NCI-H82 (cell line): ENCODE measurements at places on chromosomes 2 and 18.
A peak's percentile ranks its signal among the peaks of the same experiment; 100 is the strongest.

DNA sequence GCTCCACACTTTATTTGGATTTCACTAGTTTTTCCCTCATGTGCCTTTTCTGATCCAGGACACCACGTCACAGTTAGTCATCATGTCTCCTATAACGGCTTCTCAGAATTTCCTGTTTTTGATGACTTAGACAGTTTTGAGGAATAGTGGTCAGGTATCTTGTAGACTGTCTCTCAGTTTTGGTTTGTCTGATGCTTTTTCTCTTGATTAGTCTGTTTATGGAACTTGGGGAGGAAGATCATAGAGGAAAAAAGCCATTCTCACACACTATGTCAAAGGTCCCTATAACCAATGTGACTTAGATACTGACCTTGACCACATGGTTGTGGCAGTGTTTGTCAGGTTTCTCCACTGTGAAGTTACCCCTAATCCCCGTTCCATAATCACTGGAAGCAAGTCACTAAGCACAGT is 89.0 kb downstream of the RAPH1 start:
- DNase-seq, result no peak

DNA sequence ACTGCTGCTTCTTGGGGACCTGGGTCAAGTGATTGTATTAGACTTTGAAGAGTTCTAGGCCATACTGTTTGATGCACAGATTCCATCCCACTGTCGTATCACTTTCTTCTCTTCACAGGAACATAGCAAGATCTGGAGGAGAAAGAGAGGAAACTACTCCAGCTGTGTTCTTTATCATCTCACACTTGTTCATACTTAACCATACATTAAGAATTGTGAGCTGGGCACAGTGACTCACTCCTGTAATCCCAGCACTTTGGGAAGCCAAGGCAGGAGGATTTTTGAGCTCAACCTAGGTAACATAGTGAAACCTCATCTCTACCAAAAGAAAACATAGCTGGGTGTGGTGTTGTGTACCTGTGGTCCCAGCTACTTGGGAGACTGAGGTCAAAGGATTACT is 111.7 kb downstream of the PARD3B start:
- no peak for DNase-seq

GRCh38 chr2:109157563-109158105 is 28.6 kb downstream of the SH3RF3 start:
- peak; percentile 89 for DNase-seq

GRCh38 chr2:54636415-54637139 is 86.9 kb upstream of the EML6 start:
- DNase-seq, result no peak

DNA sequence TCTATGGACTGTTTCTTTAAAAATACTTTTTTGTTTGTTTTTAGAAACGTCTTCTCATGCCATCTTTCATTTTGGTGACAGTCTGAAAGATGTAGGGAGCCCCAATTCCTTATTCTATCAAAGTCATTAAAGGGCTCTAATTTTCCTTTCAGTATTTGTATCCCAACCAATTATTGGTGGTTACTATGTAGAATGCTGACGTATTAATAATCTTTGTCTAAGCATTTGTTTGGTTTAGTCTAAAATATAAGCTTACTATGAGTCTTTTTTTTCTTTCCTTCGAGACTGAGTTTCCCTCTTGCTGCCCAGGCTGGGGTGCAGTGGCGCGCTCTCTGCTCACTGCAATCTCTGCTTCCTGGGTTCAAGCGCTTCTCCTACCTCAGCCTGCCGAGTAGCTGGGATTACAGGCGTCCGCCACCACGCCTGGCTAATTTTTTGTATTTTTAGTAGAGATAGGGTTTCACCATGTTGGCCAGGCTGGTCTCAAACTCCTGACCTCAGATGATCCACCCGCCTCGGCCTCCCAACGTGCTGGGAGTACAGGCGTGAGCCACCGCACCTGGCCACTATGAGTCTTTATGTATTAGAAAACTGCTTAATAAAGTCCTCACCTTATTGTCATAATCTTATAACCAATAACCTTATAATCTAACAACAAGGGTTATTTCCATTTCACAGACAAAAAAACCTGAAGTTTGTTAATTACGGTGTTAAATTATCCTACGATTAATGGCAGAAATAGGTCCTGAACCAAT is 849 bp upstream of the VRK2 start:
- DNase-seq, result no peak

DNA sequence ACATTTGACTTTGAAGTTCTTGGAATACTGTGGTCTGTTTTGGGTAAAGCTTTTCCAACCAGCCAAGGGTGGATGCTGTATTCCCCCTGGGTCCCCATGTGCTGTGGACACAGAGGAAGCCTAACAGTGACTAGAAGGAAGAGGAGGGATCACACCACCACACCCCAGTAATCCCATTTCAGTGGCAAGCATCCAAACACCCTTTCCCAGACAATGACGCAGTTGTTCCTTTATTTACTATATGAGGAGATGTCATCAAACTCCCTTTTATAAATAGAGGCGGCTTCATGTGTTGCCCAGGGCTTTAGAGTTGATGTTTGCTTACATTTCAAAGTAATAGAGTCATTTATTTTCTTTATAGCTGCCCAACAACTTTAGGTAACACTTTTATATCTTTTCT is 959.4 kb upstream of the GYPC start:
- peak; percentile 14 for DNase-seq

DNA sequence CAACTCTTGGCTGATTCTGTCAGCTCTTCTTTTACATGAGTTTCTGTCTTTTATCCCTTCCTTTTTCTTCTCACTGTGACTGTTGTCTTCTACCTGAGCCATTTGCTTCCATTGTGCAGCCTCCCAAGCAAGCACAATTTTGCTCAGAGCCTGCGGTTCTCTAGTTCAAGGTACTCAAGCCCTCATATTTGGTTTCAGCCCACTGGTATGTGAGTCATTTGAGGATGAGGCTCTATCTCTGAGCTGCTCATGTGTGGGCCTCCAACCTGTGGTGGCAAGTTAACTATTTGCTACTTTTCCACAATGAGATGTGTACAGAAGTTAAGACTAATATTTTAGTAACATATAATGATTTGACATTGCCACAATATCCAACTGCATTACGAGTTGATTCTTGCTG is 183.0 kb downstream of the PHLPP1 start:
- DNase-seq, result no peak

DNA sequence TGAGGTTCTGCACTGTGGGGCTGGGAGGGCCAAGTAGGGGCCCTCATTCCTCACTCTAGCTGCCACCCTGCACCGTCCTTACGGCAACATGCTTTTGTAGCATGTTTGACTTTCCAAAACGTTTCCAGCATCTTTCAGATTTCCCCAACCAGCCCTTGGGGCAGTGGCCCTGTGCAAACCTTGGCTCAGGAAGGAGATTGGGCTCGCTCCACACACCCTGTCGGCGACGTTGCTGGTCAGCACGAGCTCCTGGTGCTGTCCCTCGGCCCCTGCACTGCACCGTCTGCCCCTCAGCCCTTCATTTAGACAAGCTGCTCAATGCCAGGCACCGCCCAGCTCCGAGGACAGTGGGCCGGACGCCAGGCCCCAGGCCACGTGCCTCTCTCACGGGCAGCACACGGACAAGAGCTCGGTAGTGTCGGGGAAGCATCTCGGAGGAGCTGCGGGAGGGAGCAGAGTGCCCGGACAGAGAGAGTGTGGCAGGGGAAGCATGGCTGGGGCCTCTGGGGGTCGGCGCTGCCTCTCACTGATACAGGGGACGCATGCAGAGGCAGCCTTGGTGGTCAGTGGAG is 6.9 kb downstream of the GPR17 start:
- DNase-seq, result no peak

DNA sequence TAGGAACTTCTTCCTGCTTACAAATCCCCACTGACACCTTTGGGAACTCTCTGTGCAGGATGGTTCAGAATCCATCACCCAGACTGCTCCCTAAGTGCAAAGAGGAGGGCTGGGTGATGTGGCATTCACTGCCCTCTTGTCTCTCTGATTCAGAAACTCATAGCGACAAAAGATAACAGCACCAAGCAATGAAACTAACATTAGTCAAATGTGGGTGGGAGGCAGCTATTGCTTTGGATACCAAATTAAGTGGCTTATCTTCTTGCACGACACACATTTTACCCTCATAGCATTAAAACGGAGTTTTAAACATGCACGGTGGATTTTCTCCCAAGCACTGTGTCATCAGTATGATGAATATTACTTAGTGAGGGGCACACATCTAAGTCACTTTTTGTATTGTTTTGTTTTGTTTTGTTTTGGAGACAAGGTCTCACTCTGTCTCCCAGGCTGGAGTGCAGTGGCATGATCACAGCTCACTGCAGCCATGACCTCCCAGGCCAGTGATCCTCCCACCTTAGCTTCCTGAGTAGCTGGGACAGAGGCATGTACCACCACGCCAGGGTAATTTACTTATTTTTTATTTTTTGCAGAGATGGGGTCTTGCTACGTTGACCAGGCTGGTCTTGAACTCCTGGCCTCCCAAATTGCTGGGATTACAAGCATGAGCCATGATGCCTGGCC is 40.9 kb upstream of the NEB start:
- no peak for DNase-seq

DNA sequence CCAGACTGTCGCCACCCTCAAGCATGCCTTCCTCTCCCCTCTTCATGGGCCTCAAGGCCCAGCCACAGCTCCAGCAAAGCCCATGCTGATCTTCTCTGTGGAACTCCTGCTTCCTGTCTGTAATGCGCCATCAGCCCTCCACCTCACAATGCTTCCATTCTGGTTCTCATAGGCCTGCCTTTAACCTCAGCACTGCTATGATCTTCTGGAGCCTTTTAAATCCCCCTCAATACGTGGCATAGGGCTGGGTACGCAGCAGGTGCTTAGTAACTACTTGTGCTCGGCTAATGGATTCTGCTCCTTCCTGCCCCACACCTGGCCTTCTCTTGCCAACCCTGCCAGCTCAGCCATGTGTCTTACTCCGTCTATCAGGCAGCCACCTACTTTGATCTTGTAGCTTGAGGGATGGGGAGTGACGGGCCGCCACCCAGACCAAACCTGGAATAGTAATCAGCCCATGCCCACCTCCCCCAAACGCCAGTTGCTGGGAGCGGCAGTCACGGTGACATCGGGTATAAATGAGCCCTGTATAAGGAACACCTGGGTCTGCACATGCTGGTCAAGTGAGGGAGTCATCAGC is 106.7 kb upstream of the MCFD2 start:
- no peak for DNase-seq

DNA sequence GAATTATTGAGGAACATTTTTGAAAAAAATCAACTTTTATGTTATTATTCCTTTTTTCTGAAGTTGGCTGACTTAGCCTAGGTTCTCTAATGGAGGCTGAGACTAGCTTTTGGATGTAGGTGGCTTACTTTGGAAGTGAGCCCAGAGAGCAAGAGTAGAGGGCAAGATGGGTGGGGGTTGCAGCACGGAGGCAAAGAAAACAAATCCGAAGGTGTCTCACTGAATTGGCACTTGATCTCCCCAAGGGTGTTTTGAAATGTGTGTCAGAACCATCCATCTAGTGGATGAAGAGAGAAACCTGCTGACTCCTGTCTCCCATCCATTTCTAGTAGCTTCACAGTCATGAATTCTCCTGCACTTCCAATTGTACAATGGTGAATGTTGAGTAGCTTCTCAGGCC is 390.7 kb downstream of the TMEM182 start:
- no peak for DNase-seq

DNA sequence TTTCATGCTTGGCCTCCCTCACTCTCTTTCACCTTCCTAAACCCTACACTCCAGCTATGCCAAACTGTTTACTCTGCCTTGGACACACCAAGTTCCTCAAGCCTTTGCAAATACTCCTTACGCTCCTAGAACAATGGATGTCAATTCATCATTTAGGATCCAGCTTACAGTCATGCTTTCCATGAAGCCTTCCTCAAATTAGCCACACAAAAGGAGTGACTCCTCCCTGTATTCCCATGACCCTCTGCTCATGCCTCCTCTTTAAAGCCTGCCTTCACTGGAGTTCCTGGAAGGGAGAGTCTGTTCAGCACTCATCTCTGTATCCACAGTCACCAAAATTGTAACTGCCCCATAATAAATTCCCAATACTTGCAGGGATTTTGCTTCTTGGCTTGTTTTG is 721 bp upstream of the EHD3 start:
- DNase-seq, result peak; percentile 38

- no peak for DNase-seq
Observed at GRCh38 chr2:134117676-134118075, 136.2 kb upstream of the MGAT5 start.

DNA sequence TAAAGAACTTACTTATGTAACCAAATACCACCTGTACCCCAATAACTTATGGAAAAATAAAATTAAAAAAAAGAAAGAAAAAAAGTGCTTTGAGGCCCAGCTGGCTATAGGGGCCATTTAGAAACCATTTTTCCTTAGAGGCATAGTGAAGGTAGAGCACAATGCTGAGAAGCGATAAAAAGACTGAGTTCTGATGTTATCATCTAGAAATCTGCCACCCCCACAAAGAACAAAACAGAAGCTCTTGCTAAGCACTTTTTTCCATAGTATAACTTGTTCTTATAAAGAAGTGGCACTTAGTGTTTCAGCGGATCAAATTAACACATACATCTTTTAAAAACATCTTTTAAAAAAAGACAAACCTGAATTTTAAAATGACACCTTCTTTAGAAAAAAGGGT is 51.4 kb downstream of the ICOS start:
- no peak for DNase-seq

DNA sequence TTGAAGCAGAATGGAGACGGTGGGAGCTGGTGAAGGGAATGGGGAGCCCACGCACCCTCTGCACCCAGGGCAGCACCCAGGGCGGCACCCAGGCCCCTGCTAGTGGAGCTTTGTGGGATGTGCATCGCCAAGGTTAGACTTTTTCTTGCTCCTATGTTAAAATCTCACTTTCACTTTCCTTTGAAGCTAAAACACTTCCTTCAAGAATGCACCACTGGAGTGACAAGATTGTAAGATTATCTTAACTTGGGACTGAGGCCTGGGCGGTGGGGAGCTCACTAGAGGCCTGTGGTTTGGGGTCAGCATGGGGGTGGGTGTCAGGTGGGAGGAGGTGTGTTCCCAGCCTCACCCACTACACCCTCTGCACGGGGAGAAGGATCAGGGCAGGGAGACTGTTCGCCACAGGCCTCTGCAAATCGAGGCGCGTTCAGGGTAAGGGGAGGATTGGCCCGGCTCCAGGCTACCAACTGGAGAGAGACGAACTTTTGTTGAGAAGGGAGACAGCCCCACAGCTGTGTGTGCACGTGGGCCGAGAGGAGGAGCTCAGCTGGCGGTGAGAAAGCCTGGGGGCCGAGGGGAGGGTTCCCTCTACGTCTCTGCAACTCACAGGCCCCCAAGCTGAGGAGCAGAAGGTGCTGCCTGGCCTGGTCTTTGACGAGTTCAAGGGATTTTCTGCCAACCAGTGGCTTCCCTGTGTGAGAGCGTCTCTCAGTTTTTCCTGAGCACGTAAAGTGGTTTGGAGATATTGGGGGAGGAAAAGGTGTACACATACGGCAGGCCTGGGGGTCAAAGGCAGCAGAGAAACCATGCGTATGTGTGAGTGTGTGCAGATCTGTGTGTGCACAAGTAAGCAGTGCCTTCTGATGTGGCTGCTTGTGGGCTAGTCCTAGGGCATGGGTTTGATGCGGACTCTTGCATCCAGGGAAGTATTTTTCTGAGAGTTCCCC is 147.7 kb downstream of the KLHL29 start:
- DNase-seq, result peak; percentile 87

DNA sequence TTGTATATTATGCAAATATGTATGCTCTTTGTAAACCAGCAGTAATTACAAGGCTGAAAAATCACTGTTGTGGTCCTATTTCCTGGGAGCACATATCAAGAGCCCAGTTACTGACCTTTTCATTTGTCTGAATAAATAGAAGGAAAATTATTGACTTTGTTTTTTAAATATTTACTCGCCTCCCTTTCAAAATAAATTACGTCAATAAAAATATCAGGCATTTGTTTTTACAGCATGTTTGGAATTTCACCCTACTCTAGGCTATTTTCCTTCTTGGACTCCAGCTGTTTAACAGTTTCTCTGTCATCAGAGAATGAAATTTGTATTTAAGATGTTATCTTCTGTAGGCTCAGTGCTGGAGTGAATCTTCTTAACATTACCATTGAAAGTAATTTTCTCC is 59.9 kb upstream of the LRATD1 start:
- DNase-seq, result no peak
